ENCODE measurements at places on chromosomes 3 and 15.

- DNase-seq = peak; percentile 66
Measured at GRCh38 chr3:122952520-122952919, 75.0 kb downstream of the SEMA5B start.

GRCh38 chr3:160196511-160197104, 28.6 kb upstream of the C3orf80 start:
- no peak for DNase-seq

DNA sequence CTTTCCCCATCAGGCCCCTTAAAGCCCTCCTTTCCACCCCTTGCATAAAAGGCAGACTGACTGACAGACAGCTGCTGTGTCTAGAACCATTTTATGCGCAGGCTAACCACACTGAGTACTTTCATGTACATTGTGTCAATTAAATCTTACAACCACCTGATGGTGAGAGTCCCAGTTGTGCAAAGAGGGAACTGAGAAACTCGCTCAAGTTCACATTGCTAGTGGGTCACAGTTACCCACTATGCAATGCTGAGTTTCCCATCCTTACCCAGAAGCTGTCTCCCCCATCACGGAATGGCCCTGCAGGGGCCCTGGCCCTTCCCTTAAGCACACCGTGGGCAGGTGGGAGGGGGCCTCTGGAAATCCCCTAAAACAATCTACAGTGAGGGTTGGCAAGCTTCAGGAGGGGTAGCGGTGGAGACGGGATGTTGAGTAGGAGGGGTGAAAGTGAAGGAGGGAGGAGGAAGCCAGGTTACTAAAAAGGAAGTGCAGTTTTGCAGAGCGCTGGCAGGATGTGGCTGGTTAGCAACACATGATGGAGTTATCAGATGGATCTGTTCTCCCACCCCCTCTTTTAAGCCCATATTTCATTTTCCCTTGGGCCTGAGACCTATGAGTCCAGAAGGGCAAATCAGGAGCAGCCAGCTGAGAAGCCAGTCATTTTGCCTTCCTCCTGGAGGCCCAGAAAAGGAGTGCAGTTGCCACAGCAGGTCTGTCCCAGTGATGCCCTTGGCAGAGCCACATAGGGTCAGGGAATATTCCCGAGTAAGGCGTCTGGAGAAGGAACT, 30.0 kb downstream of the STARD5 start:
- peak; percentile 94 for DNase-seq

DNA sequence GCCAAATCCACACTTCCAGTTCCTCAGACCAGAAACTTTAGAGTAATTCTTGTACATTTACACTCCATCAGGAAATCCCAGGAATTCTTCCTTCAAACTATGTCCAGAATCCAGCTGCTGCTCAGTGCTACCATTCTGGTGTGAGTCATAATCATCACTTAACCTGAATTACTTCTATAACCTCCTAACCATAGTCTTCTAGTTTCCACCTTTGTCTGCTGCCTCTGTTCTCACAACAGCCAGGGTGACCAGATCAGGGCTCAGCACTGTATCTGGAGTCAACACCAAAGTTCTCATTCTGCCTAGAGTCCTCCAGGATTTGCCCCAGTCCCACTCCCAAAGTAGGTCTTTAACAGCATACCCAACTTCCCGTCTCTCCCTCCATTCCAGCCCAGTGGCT, 3.4 kb downstream of the CLDND1 start:
- DNase-seq = no peak

- DNase-seq = no peak
Measured at GRCh38 chr3:33360136-33360825, 79.9 kb downstream of the UBP1 start.

Data from common myeloid progenitor, CD34-positive (primary cell).